GM19239 (cell line): ENCODE measurements at places on chromosomes 7 and 10.

- no peak for DNase-seq
Observed at GRCh38 chr10:120715171-120715570, 136.0 kb upstream of the WDR11 start.

GRCh38 chr10:91123261-91123660 is 97.2 kb upstream of the PCGF5 start:
- no peak for DNase-seq

- no peak for DNase-seq
Observed at GRCh38 chr10:43055991-43056567, 20.8 kb upstream of the RET start.

DNA sequence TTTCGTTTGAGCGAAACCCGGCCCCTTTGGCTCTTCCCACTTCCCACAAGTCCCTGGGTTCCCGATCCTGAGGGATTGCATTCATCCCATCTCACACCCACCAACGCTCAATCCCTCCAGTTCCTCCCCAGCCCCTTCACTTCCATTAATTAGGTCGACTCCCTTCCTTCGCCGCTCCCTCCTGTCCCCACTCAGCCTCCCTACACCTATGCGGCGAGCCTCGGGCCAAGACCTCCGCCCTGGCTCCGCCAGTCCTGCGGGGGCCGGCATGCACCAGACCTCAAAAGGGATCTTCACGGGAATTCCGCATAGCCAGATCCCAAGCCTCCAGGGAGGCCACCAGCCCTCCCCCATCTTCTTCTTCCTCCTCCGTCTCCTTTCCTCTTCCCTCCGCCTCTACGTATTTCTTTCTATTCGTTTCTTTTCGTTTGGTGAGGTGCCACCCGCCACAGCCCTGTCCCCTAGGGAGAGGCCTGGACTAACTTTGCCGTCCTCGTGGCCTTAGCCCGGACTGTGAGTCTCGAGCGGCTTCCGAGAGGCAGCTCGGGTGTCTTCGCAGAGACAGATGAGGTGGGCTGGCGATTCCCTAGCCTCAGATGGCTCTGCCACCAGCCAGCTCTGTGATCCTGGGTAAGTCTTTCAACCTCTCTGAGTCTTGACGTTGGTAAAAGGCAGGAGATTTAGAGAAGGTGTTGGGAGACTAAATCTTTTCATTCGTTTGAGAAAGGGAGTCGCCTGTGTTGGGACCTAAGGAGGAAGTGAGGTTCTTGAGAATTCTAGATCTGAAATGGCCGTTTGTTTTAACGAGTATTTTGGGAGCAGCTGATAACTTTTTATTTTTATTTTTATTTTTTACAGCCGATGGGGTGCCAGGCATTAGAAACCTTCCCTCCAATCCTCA is 8.1 kb upstream of the LBX1 start:
- DNase-seq: no peak

DNA sequence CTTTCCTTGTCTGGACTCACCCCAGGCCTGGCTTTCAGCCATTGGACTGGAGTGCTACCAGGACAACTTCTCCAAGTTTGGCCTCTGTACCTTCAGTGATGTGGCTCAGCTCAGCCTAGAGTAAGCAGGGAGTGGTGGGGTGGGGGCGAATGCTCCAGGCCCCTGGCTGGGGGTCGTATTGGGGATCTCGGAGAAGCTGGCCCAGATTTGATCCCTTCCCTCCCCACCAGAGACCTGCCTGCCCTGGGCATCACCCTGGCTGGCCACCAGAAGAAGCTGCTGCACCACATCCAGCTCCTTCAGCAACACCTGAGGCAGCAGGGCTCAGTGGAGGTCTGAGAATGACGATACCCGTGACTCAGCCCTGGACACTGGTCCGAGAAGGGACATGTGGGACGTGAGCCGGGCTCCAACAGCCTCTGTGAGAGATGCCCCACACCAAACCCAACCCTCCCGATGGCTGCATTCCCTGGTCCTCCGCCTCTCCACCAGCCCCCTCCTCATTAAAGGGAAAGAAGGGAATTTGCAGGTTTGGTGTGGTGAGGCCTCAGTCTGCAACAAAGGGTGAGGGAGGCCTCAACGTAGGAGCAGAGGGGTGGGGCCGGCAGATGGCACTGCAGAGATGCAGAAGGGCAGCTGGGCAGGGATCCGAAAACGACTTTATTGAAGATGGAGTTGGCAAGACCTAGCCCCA is 14.8 kb downstream of the TRPV6 start:
- no peak for DNase-seq

DNA sequence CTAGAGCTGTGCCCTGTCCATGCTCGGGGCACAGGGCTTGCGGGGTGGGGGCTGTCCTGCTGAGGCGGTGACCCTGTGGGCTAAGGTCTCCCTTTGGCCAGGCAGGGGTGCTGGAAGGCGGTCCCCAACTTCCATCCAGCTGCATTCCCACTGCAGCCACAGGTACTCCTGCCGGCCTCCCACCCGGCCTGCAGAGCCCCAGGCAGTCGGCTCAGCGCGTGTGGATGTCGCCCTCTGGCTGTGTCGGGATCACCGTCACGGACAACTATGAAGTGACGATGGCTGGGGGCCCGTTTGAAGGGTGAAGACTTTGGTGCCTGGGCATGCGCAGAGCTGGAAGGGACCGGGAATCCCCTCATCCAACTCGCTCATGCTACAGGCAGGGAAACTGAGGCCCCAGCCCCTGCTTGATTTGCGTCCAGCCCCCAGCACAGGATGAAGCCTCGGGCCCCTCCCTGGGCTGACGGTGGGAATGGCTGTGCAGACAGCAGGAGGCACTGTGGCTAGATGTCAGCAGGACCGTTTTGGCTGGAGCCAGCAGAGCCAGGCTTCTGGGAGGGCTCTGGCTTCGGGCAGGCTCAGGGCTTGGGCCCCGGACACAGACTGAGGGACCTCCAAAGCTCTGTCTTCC is 2.3 kb upstream of the TMEM184A start:
- no peak for DNase-seq

DNA sequence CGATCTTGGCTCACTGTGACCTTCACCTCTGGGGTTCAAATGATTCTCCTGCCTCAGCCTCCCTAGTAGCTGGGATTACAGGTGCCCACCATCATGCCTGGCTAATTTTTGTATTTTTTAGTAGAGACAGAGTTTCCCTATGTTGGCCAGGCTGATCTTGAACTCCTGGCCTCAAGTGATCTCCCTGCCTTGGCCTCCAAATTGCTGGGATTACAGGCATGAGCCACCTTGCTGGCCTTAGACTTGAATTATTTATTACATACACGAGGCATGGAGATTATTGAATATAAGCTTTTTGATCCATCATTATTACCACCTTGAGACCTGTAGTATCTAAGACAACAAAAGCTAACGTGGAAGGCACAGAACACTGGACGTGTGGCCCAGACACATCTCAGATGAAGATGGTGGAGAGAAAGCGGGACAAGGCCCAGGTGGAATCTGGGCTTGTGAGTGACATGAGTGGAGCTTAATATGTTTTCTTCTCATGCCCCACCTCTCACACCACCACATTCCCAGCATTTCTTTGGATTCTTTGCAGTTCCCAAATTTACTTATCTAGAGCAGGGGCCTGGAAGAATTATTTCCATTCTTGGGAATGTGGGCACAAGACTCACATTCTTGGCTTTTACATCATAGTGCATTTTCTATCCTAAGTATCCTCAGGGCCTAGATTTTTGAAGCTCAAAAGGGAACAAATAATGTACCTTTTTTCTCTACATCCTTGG is 76.6 kb downstream of the SUGCT start:
- no peak for DNase-seq
